Liver (tissue), 10 donors: ENCODE measurements at places on chromosomes 12 and 14. TPM values are rescaled to one million over a fixed set of nuclear protein-coding genes. Genes with fewer than 3 reads are reported as not detected.
A peak's percentile ranks its signal among the peaks of the same experiment; 100 is the strongest.

Gene SRRM4
- not detected for total RNA-seq

Gene RAP1B
- 123 TPM for total RNA-seq

Gene INSM2
- total RNA-seq = under 0.01 TPM

Gene ADAM21
- total RNA-seq = not detected

Gene LRCOL1
- 2.6 TPM for total RNA-seq

Gene PHLDA1
- total RNA-seq = 11.5 TPM

Gene DENND5B
- 12.5 TPM for total RNA-seq

Gene TSFM
- 18.1 TPM for total RNA-seq

Gene ATP23
- total RNA-seq = 4.1 TPM

Gene POTEM
- not detected for total RNA-seq

Gene RHEBL1
- total RNA-seq = not detected

GRCh38 chr12:58877243-58877743 lies 43.0 kb downstream of the LRIG3 start:
- peak; percentile 38 for DNase-seq

DNA sequence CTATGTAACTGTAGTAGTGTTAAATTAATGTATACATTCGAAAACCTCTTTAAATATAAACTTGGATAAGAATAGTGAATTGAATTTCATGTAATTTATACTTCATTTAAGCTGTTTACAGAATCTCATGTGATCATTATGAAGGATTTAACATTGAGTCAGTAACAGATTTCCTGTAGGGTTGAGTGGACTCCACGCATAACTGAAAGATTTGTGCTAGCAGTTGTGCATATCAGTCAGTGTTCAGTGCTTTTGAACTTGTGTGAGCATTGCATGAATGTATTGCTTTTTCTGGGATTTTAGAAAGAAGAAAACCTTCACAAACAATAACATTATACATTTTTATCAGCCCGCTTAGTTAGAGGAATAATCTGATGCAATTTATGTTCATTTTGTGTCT lies 1435.3 kb downstream of the LRFN5 start:
- no peak for DNase-seq

- DNase-seq = no peak
These were observed 64.9 kb upstream of the PCED1B start for GRCh38 chr12:47014474-47014873.

GRCh38 chr14:68805414-68805813 lies 12.5 kb upstream of the ZFP36L1 start:
- peak; percentile 16 for DNase-seq

- DNase-seq = no peak
These were observed 102.0 kb downstream of the TMEM30B start for GRCh38 chr14:61179061-61179690.

- no peak for DNase-seq
These were observed 152.0 kb upstream of the AVPR1A start for GRCh38 chr12:63302941-63303536.

- DNase-seq = no peak
These were observed 124.1 kb upstream of the LGR5 start for GRCh38 chr12:71315328-71315985.

DNA sequence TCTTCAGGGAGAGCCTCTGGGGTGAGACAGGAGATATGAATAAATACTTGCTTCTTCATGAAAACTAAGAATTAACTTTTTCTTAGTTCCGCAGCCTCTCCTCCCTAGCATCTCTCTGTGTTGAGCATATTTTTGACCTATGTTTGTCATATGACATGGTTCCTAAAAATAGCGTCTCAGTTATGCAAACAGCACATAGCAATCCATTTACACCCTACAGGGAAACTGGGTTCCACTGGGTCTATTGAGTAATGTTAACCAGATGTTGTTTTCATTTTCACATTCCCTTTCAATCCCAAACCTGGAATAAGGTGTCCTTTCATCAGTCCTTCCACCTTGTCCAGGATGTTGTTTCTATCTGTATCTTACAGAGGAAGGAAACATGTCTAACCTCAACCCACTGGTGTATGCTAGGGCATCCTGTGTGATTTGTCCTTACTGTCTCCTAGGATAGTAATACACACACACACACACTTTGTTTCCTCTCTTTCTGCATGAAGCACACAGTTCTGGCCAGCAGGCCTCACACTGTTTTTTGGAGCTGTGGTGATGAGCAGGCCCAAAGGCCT lies 1543.5 kb downstream of the AACS start:
- no peak for DNase-seq

- DNase-seq = no peak
These were observed 10.7 kb upstream of the MCRS1 start for GRCh38 chr12:49578471-49579112.

GRCh38 chr12:123043536-123044001 lies 63.1 kb downstream of the ARL6IP4 start:
- peak; percentile 70 for DNase-seq

DNA sequence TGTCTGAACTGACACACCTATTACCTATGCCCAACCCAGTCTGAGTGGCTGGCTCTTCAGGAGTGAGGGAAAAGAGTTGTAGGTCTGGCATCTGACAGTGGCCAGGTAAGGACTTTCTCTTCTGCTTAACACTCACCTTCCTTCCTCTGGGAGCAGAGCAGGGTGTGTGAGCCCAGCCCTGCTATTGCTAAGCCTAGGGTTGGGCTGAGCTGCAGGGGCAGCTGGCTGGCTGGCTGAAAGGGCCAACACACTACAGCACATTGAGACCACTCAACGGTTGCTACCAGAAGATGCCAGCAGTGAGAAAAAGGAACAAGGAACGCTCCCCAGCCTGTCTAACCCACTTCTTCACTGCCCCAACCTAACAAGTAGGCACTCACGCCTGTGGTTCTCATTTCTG lies 201.2 kb downstream of the DPF3 start:
- no peak for DNase-seq

GRCh38 chr12:103832048-103832997 lies 8.7 kb downstream of the NT5DC3 start:
- DNase-seq = no peak

DNA sequence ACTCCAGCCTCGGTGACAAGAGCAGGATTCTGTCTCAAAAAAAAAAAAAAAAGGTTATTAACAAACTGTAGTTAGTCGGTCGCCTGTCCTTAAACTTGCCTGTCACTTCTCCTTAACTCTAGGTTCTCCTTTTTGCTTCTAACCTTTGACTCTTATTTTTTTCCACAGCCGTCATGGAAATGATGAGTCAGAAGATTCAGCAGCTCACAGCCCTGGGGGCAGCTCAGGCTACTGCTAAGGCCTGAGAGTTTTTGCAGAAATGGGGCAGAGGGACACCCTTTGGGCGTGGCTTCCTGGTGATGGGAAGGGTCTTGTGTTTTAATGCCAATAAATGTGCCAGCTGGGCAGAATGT lies 418 bp upstream of the MYG1 start:
- DNase-seq = no peak
